Activated CD4-positive, CD25-positive, alpha-beta regulatory T cell treated with anti-CD3 and anti-CD28 coated beads, Interleukin-2, amount 50 U/mL, for 72 hours (primary cell): ENCODE measurements at places on chromosomes 16 and 17.

GRCh38 chr17:79975498-79976134, 60.1 kb downstream of the TBC1D16 start:
- DNase-seq: no peak

DNA sequence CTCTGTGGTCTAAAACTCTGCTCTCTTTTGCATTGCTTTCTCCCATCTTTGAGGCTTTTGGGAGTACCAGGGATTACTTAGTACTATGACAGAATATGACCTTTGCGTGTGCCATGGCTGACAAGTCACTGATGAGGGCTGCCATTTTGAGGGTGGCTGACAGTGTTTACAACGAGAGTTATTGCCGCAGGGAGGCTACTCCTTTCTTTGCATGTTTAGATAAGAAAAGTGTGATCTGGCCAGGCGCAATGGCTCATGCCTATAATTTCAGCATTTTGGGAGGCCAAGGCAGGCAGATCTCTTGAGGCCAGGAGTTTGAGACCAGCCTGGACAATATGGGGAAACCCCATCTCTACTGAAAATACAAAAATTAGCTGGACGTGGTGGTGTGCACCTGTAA, 77.5 kb downstream of the GSG1L start:
- DNase-seq: no peak

DNA sequence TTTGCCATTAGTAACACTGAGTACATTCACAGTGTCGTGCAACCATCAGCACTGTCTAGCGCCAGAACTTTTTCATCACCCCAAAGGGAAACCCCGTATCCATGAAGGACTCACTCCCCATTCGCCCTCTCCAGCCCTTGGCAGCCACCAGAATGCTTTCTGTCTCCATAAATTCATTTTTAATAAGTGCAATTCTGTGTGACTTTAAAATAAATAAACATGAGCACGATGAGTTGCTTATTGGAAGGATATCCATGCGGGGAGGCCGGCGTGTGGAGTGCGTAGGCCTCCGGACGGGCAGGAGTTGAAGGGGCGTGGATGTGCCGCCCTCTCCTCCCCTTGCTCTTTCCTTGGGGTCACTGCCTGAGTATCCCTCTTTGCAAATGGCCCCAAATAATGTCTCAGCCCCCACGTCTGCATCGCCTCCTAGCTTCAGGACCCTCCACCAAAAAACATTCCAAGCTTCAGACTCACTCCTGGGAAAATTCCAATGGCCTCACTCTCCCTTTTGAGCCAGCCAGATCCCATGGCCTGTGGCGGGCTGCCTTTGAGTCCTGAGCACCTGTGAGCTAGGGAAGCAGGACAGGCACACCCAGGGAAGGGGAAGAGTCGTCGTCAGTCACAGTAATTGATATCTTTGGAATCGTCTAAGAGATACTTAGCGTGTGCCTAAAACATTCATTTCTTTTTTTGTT, 306.3 kb downstream of the SEC14L1 start:
- DNase-seq: no peak

DNA sequence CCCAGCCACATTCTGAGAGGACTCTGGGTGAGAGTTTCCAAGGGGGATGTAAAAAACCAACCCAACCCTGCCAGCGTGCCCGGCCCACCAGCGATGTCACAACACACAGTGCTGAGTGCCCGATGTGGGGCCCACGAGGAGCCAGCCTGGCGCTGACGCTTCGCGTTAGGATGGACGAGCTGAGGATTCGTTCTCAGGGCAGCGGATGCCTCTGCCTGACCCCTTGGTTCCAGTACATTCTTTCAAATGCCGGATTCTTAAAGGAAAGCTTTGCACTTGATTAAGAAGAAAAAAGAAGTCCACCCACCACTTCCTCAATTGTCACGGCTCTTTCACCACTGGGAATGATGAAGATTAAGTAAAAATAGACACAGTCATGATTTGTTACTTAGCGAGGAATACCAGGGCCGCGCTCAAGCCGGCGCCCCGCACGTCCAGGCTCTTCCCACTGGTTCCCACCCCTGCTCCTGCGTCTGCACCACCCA, 79.4 kb downstream of the IRF8 start:
- DNase-seq: no peak

- DNase-seq: no peak
Observed at GRCh38 chr17:65455154-65455971, 106.1 kb downstream of the AXIN2 start.

DNA sequence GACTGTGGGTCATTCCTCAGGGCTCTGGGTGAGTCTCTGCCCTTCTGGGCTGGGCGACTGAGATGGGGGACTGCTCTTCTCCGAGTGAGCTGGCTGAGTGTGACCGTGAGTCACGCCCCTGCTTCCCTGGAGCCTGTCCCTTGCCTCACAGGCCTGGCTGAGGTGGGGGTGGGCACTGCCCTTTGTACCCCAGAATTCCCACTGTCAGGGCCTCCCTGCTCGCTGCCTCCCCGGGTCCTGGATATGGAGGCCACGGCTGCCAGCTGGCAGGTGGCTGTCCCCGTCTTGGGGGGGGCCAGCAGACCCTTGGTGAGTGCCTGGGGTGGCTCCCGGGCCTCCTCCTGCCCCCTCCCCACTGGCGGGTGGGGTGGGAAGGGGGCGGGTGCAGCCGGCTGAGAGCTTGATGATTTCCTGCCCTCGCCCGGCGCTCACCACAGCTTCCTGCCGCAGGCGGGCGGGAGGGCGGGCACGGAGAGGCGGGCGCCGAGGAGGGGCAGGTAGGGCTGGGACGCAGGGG, at the start of gene LAT:
LAT (plus strand) TSS at position 434 of the 517 bp plus-strand sequence. CDS start 366 bp downstream, outside the sequence.
- DNase-seq: peak; percentile 76

- no peak for DNase-seq
Observed at GRCh38 chr17:956905-957304, 22.7 kb downstream of the NXN start.

DNA sequence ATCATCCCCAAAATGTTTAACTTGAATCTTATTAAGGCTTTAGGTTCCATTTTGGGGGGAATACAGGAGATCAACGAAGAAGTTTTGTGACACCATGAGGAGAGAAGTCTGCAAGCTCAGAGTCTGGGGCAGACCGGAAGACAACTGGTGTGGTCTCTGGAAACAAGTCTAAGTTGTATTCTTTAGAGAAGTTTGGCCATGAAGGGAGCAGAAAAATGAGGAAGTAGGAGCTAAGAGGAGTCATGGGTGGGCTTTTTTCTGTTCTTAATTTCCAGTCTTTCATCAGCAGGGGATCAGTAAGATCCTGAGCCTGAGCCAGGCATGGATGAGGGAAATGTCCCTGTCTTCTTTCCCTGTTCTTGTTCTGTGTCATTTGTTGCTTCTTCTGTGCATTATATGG, 35.8 kb upstream of the NF1 start:
- DNase-seq: no peak

- DNase-seq: no peak
Observed at GRCh38 chr17:62713086-62713881, 85.8 kb downstream of the MRC2 start.

GRCh38 chr17:8725881-8726876, 18.5 kb downstream of the CCDC42 start:
- DNase-seq: no peak

DNA sequence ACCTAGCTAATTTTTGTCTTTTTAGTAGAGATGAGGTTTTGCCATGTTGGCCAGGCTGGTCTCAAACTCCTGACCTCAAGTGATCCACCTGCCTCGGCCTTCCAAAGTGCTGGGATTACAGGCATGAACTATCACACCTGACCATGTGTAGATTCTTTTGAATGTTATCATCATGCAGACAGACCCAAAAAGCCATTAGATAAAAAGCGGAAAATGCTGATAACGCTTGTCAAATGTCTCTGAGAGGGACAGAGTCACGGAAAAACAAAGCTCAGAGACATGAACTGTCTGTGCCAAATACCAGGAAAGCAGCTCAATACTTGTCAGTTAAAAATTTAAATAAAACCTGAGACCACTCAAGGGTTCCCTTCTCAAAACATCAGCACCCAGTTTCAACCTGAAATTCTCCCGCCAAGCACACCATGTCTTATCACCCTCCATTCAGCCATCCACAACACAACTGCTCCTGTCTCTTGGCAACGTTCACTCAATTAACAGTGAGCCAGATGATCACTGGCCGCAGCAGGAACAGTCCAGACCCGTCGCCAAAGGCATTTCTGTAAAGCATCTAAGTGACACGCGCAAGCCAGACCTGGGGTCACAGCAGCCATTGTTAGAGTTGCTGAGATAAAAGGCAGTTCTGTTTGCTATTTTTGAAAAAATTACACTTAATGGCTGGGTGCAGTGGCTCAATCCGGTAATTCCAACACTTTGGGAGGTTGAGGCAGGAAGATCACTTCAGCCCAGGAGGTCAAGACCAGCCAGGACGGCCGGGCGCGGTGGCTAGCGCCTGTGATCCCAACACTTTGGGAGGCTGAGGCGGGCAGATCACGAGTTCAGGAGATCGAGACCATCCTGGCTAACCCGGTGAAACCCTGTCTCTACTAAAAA, 29.7 kb downstream of the FANCA start:
- DNase-seq: no peak

DNA sequence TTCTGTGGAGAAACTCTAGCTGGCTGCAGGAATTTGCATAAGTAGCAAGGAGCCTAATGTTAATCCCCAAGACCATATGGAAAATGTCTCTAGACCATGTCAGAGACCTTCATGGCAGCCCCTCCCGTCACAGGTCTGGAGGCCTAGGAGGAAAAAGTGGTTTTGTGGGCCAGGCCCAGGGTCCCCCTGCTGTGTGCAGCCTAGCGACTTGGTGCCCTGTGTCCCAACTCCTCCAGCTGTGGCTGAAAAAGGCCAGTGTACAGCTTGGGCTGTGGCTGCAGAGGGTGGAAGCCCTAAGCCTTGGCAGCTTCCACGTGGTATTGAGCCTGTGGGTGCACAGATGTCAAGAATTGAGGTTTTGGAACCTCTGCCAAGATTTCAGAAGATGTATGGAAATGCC, 306.9 kb upstream of the CA10 start:
- DNase-seq: no peak

GRCh38 chr16:48810803-48811453, 200.9 kb upstream of the N4BP1 start:
- no peak for DNase-seq

DNA sequence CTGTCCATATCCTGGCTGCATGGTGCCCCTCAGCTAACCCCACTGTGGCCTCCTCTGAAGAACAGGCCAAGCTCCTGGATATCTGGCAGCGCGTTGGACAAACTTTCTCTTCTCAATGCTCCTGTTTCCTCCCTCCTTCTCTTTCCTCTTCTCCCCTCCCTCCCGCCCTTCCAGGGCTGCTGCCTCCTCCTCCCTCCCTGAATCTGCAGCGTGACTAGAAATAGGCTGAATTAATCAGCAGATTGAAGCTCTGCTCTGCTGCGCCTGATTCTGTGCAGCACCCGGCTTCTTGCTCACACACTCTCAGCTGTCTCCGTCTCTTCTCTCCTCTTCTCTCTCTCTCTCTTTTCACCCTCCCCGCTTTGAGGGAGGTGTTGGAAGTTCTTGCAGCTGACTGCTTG, 19.8 kb downstream of the TMEM94 start:
- no peak for DNase-seq

GRCh38 chr17:80477647-80478478, 1.5 kb upstream of the NPTX1 start:
- DNase-seq: no peak

DNA sequence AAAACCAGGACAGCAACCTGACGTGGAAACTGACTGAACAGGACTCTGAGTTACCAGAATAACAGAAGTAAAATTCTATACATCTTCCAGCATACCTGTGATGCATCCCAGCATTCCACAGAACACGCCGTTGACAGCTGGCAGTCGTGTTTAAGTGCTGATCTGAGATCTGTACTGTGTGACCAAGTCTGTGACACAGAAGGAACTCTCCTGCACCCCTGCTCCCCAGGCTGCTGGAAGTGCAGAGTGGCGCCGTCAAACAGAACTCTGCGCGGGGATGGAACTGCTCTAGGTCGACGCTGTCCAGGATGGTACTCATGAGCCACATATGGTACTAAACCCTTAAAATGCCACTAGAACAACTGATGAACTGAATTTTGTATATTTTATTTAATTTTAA, 804 bp upstream of the ITGAE start:
- DNase-seq: no peak

DNA sequence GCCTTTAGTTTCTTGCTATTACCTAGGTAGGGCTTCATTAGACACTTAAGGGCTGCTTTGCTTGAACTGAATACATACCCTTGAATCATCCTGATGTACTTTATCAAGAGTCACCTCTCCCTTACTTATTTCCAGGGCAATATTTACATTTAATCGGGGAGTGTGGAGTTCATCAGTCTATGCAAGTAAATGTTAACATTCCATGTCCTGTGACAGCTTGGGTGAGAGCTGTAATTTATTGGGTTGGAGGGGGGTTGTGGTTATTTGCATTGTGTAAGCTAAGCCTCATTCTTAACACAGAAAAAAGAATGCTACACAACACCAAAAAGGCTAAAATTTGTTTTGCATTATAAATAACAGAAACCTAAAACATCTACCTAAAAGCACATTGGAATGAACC, 16.7 kb downstream of the KCNJ16 start:
- no peak for DNase-seq

- DNase-seq: no peak
Observed at GRCh38 chr16:57341062-57341440, 17.5 kb upstream of the CCL22 start.

DNA sequence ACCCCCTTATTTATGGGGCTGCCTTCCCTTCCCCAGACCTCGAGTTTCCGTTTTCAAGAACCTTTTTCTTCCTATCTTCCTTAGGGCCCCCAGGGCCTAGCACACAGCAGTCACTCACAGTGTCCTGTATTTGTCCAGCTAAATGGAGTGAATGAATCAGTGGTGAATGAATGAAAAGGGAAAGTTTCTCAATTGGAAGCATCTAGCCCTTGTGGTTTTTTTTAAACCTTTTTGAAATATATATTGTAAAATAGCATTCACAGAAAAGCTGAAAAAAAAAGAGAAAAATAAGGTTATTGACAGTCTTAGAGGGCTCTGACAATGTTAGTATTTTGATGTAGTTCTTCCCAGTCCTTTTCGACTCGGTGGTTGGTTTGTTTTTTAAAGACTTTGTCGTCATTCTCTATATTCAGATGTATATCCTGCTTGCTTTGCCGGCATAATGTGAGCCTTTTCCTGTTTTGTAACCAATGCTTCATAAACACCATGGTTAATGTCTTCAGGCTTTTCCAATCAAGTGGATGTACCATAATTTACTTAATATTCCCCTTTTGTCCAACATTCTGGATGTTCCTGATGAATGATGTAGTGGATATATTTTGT, 45.3 kb downstream of the RAI1 start:
- DNase-seq: no peak

DNA sequence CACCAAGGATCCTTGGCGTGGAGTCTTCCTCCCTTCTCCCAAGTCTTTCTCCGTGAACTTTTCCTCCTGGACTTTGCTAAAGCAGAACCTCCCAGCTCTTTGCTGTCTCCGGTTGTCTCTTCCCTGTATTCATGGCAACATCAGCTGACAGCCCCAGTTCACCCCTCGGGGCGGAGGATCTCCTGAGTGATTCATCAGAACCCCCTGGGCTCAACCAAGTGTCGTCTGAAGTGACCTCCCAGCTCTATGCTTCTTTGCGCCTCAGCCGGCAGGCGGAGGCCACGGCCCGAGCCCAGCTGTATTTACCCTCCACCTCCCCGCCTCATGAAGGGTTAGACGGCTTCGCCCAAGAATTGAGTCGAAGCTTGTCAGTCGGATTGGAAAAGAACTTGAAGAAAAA, 943 bp downstream of the CNTROB start:
- DNase-seq: peak; percentile 40

- DNase-seq: no peak
Observed at GRCh38 chr16:69438465-69438864, 14.0 kb downstream of the CYB5B start.
